Right ventricle myocardium inferior (tissue), 1 donor: ENCODE measurements at places on chromosomes 3 and 15.

DNA sequence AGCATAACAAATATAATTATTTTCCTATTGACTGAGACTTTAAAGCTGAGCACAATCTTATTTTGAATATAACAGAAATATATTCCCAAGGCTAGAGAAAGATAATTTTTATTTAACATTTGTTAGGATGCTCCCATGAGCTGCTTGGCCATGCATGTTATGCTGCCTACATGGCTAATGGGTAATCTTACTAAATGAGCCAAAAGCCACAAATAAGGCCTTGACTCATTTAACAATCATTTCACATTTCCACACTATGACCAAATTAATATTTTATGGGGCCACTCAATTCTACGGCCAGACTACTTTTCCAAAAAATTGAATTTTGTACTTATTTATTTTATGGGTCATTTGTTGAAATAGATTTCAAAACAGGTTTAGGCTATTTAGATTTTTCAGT, 141.7 kb downstream of the MEIS2 start:
- no peak for DNase-seq

- DNase-seq = no peak
Measured at GRCh38 chr3:8446845-8447244, 54.8 kb upstream of the LMCD1 start.

DNA sequence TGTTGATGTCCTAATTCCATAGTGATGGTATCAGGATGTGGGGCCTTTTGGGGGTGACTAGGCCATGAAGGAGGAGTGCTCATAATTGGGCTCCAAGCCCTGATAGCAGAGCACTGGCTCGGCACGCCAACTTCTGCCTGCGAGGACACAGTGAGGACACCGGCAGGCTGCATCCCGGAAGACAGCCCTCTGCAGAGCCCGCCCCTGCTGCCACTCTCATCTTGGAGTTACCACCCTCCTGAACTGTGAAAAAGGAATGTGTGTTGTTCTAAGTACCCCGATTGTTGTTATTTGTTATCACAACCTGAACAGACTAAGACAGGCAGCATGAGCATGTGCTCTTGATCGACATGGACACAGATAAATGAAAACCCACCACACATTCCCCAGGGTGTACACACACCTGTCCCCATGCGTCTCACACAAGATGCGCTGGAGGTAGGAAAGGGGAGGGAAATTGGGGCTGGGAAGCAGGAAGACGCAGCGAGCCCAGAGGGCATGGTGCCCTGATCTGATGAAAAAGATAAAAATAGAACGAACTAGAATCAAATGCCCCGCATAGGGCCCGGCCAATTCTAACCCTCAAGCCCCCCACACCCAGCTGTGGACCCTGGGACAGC, 40.1 kb downstream of the RPN1 start:
- DNase-seq = no peak

DNA sequence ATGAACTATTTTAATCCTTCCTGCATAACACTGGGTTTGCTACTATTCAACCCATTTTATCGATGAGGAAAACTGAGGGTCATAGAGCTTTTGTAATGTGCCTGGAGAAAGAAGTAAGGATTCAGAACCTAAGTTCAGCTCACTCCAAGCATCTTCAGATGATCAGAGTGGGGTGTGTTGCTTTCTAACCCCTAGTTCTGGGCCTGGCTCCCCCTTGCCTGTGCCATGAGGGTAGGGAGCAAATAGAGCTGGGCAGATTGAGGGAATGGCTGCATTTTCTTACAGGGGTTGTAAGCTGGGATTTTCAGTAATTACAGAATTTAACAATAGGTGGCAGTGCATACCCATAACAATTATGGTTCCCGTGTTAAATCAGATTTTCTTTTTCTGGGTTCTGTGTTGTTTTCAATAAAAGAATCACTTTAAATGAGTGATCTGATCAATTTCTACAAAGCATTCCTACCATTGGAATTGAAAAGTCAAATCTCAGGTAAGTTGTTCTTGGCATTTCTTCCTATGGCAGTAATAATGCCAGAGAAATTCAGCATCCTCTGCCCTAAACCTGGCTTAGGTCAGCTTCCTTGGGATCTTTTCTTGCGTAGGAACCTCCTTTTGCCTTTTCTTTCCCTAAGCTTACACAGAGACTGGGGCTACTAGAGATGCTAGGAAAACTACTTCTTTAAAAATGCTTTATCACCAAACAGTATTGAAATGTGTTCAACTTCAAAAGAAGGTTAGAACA, 103.8 kb upstream of the IL12A start:
- no peak for DNase-seq

DNA sequence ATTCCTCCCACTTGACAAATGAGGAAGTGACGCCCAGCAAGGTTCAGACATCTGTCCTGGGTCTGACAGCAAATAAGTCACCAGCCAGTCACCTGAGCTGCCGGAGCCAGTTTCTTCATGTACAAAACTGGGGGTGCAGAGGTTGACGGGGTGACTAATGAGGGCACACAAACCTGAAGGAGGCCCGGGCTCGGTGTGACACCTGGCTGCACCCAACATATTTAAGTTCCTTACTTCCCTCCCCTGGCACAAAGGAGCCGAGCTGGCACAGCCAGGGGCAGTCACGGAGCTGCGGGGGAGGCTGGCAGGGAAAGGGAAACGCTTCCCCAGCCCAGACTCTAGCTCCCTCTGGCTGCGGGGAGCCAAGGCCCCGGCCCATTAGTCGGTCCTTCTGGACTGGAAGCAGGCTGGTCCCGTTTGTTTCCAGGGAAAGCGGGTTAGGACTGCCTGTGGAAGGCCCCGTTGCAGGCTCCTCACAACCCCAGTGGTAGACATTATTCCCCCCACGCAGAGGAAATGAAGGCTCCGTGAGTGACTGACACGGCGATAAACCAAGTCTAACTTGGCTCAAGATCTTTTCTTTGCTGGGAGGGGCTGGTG, 2.3 kb downstream of the FBXL22 start:
- DNase-seq = peak; percentile 79

- DNase-seq = no peak
Measured at GRCh38 chr3:52243791-52244628, 1.5 kb upstream of the PPM1M start.

- DNase-seq = peak; percentile 70
Measured at GRCh38 chr3:37892927-37893600, 31.4 kb downstream of the CTDSPL start.

DNA sequence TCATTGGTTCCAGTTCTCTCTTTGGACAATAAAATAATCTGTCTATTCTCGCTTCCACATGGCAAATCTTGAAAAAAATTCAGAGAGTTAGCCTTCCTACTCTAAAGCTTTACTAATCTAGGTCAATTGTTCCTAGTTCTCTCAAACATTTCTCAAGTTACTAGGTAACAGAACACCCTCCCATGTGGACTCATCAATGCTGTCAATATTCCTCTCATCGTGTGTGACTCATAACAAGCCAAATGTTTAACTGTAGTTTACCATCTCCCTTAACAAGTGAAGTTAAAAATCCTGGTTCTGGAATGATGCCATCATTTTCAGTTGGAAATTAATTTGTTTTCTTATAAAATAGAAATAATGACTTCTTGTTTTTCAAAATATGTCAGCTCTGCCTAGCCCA, 438.6 kb downstream of the ROBO1 start:
- no peak for DNase-seq

GRCh38 chr3:148186881-148187280, 510.8 kb upstream of the AGTR1 start:
- DNase-seq = no peak

DNA sequence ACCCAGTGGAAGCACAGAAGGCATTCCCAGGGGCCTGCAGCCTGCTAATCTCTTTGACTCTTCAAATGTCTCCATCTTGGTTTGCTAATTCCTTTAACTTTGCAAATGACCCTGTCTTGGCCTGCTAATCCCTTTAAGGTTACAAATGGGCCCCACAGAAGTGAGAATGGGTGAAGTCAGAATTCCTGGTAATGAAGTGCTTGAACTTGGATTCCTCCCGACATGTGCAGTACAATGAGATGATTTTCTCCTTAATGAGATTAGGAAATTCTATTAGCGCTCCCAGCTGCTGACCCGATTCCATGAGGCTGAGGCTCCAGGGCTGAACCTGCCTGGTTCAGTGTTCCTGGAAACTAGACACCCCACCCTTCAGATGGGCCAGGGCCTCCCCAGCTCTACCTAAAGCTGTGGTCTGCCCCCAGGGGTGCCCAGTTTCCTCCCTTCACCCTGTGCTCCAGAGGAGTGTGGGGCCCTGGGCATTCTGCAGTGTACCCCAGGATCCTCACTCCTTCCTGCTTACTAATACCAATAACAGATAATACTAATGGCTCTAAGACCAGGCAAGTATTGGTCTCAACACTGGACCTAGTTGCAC, 47.4 kb downstream of the SCN5A start:
- no peak for DNase-seq

DNA sequence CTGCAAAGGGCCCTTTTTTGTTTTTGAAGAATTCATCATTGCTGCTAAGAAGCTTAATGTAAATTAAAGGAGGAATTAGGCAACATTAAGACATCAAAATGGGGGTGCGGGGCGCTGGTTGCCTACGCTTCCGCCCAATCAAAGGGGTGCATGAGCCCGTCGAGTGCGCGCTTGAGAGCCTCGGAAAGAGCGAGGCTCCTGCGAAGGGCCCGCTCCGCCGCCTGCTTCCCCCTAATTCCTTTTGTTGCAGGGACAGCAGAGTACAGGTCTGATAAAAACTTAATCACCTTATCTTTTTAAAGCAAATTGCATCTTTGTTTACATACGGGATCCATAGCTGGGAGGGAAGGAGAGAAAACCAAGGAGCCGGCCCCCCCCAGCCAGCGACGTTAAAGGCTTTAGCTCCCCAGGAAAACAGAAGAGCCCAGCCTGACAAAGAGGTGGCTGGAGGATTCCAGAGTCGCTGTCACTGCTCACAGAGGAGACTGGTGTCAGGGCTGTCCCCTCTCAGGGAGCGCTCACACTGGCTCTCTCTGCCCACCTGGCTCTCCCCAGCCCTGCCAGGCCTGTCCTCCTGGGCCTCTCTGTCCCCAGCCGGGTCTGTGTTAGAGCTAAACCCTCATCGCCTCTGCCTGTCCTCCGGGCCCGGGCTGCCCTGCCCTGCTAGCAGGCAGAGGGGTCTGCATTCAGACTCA, 67.3 kb downstream of the DNAJB8 start:
- no peak for DNase-seq

DNA sequence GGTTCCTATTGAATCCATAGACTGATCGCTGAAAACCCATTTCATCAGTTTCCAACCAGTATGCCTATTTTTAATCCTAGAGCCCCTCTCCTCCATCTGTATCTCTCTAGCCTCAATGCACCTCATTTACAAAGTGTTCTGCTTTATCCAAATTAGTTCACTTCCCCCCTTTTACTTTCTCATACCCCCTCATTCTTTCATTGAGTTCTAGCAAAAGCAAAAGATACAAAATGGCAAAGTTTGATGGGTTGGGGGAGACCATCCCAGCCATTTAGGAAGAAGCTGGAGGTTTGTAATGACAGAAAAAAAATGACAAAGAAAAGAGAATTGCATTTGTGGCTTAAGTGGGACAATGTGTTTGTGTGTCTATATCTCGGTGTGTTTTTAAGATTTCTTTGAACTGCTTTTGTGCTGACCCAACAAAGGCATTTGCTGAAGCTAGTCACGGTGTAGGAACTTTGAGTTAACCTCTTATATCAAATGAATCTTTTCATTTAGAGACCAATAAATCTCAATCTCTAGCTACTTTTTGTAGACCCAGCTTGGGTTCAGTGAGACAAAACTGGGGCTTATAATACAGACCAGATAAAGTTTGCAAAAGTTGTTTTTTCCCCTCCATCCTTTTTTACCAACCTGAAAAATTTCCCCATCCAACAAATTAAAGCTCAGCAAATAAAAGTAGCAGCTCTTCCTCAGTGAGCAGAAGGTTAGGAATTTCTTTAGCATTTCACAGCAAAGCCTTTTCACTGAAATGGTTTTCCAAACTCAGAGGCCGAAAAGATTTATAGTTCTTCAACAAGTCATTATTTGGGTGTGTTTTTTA, 18.7 kb downstream of the NR2F2 start:
- DNase-seq = no peak

GRCh38 chr3:128548021-128548420, 55.0 kb upstream of the GATA2 start:
- DNase-seq = no peak

DNA sequence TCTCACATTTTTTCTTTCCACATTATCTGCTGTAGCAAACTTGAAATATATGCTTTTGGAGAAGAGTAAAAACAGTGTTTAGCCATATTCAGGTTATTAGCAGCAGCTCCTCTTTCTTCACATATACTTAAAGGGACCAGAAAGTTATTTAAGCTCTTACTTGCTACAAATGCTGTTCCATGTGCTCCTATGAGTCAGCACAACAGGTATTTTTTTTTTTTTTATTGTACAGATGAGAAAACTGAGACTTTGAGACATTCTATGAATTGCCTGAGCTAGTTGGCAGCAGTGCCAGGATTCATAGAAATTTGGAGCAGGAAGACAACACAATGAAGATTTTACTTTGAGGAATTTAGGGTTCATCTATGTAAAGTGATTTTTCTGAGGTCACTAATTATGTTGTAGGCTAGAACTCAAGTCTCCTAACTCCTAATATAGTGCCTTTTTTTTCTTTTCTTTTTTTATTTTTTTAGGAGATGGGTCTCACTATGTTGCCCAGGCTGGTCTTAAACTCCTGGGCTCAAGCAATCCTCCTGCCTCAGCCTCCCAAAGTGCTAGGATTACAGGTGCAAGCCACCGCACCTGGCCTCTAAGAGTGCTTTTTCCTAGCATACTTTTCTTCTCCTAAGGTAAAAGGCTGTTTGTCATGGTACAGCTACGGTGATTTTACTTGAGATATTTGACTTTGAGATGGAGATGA, 23.6 kb downstream of the SETD5 start:
- DNase-seq = no peak

GRCh38 chr15:86135041-86135440, 55.4 kb downstream of the AGBL1 start:
- DNase-seq = no peak

GRCh38 chr15:35410775-35411174, 135.2 kb downstream of the DPH6 start:
- DNase-seq = no peak

GRCh38 chr3:112897791-112898190, 51.1 kb upstream of the CD200R1L start:
- DNase-seq = no peak

GRCh38 chr3:47008851-47009224, 29.4 kb downstream of the NBEAL2 start:
- no peak for DNase-seq

- no peak for DNase-seq
Measured at GRCh38 chr3:31659246-31659645, 126.5 kb downstream of the STT3B start.

GRCh38 chr3:24523215-24523614, 28.6 kb upstream of the THRB start:
- no peak for DNase-seq

- DNase-seq = no peak
Measured at GRCh38 chr3:149151843-149152242, 22.4 kb downstream of the HPS3 start.

DNA sequence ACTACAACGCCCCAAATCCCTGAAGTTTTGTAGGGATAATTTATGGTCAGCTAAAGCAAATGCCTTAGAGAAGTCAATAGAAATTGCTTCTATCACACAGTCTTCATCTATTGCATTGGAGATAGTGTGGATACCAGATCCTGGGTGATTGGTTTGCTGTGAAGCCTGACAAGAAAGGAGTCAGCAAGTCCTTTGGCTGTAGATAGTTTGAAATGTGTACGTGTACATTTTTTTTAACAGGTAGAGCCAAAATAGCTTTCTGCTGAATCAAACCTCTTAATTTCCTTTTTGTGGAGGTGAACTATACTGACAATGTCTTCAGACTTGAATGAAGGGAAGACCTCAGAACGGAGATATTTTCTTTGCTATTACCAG, 312.3 kb downstream of the ZBBX start:
- DNase-seq = no peak
